ENCODE measurements at places on chromosomes 3 and 15. TPM values are rescaled to one million over a fixed set of nuclear protein-coding genes. Genes with fewer than 3 reads are reported as not detected.
A peak's percentile ranks its signal among the peaks of the same experiment; 100 is the strongest.

GRCh38 chr15:25830844-25831451 lies 32.2 kb downstream of the ATP10A start:
- peak; percentile 93 for DNase-seq

GRCh38 chr3:53804697-53805462 lies 41.3 kb downstream of the CHDH start:
- peak; percentile 79 for DNase-seq

GRCh38 chr15:71228403-71228802 lies 113.1 kb downstream of the THSD4 start:
- DNase-seq: no peak

DNA sequence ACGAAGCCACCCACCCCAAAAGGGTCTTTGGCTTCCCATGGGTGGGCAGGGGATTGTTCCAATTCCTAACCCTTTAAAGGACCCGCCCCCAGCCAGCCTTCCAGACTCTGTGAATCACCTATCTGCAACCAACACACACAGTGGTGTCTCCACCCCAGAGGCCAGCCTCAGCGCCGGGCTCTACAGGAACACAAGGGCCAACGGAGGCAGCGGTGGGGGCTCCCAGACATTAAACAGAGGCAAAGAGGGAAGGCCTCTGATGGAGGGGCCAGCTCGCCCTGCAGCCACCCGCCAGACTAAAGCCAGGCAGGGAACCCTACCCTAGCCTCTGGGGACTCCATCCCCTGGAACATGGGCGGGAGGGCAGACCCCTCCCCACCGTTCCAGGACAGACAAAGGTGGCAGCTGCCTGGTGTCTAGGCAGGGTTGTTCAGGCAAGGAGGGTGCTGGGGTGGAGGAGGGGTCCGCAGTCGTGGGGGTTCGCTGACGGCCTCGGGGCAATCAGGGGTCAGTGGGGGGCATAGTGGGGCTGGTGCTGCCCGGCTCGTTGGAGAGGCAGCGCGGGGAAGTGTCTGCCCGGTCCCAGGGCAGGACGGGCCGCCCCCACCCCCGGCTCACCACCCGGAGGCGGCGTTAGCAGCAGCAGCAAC lies 448 bp downstream of the SHISA5 start:
- peak; percentile 69 for DNase-seq

GRCh38 chr3:177687291-177687690 lies 490.0 kb upstream of the TBL1XR1 start:
- DNase-seq: no peak

- DNase-seq: no peak
Measured at GRCh38 chr3:58188173-58188564, 22.6 kb downstream of the DNASE1L3 start.

- peak; percentile 67 for DNase-seq
Measured at GRCh38 chr15:85761635-85762034, 33.1 kb downstream of the KLHL25 start.

GRCh38 chr15:49696433-49696832 lies 75.6 kb downstream of the DTWD1 start:
- DNase-seq: no peak

- DNase-seq: peak; percentile 29
Measured at GRCh38 chr3:174440253-174440701, 418.9 kb upstream of the NAALADL2 start.

- DNase-seq: no peak
Measured at GRCh38 chr3:5264896-5265770, 77.6 kb downstream of the EDEM1 start.

- DNase-seq: peak; percentile 96
Measured at GRCh38 chr3:157088601-157089454, 71.1 kb downstream of the CCNL1 start.

Gene KLHL18
- total RNA-seq: 30.4 TPM

Gene COL6A5
- not detected for total RNA-seq

Gene CALML4
- total RNA-seq: 0.82 TPM

Gene CTXND1
- total RNA-seq: not detected

Gene OCA2
- not detected for total RNA-seq

Gene PRRT3
- total RNA-seq: 0.23 TPM

Gene OXTR
- 0.03 TPM for total RNA-seq
